ENCODE measurements at places on chromosomes 7 and 10. TPM values are rescaled to one million over a fixed set of nuclear protein-coding genes. Genes with fewer than 3 reads are reported as not detected.

DNA sequence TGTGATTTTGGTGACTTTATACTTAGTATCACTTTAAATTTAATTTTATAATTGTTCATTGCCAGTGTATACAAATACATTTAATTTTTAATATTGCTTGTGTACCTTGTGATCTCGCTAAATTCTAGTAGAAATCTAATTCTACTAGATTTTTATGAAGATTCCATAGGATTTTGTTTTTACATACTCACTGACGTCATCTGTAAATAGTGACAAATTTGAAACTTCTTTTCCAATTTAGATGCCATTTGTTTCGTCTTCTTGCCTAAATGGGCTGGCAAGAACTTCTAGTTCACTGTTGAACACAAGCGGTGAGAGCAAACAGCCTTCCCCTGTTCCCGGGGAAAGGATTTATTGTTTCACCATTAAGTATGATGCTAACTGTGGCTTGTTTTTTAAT, 17.3 kb upstream of the PNLIPRP3 start:
- DNase-seq: no peak

GRCh38 chr10:124222988-124223710, 129.8 kb upstream of the CHST15 start:
- DNase-seq: no peak

Gene CRHR2
- not detected for total RNA-seq

- DNase-seq: no peak
Measured at GRCh38 chr7:139679731-139680594, 97.8 kb downstream of the HIPK2 start.

Gene IDI2
- not detected for total RNA-seq

DNA sequence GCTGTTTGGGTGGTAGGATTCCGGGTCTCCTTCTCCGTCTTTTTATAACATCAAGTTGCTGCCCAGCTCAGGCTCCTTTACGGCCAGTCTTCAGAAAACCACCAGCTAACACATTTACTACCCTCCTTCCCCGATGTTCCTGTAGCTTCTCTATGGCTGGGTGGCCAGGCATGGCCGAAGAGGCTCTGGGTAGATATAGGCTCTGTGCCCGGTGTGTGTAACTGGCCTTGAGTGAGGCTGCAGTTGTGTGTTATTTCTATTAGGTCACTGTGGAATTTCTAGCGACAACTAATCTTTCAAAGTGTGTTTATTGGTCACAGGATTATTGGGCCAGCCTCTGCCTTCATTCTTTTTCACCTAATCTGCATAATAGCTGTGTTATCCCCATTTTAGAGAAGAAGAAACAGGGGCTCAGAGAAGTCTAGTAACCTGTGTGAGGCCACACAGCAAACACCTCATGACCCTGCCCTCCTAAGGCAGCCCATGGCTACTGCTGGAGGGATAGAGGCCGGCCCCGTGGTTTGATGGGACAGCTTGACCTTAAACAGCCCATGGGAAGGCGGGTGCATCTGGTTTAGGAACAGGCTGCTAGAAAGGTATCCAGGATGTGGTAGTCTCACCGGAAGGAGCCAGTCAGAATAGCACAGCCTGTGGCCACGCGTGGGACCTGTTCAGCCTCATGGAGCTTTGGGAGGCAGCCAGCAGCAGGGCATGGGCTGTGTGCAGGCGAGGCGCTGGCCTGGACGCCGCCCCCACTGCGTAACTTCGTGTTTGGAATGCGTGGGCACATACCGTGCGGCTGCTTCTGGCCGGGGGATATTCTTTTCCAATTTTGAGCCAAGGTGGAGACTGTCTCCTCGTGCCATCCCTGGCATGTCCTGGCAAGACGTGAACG, 29.7 kb downstream of the HTRA1 start:
- peak; percentile 31 for DNase-seq

- DNase-seq: no peak
Measured at GRCh38 chr10:34804306-34804705, 10.8 kb downstream of the PARD3 start.

GRCh38 chr10:6504296-6504695, 75.8 kb downstream of the PRKCQ start:
- peak; percentile 36 for DNase-seq

DNA sequence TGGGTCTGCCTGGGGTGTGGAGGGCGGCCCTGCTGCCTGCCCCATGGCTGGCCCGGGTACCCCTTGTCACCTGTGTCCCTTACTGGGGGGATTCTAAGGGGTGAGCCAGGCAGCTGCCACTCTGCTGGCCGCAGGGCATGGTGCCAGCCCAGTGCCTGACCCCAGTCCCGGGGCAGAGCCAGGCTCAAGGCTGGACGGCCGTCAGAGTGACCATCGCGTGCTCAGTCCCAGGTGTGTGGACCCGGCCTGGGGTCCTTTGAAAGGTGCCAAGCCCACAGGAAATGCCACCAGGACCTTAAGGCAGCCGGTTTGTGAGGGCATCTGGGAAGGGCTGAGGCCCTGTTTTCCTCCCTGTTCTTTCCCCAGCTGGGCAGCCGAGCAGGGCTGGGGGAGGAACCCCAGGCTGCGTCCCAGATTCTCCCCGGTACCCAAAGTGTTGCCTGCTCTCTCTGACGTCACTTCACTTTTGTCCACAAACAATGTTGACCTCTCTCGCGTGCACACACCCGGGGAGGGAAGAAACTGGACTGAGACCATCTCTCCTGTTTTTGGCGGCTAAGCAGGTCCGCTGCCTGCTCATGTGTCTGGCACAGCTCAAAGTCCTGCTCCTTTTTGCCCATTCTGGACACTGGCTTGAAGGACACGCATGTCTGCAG, 37.6 kb downstream of the PAPOLB start:
- no peak for DNase-seq

Gene SLC13A4
- total RNA-seq: not detected

GRCh38 chr7:78212476-78213060, 414.0 kb downstream of the PHTF2 start:
- no peak for DNase-seq

DNA sequence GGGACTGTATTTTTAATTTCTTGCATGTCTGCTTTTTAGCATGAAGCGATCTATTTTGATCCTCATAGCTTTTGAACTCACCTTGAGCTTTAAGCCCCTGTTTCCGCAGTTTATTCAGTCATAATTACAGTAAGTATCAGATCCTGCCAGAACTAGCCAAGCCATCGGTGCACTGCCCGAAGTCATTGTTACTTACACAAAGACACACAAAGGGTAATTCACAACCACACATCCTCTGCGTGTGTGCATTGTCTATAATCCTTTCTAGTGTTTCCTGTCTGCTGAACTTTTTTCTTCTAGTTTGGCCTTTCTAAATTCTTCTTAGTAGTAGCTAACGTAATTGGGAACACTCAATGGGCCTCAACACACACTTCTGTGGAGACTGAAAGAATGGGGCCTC, 133.0 kb downstream of the SFMBT2 start:
- DNase-seq: no peak

GRCh38 chr10:70662362-70663220, 9.7 kb upstream of the ADAMTS14 start:
- DNase-seq: no peak

- DNase-seq: no peak
Measured at GRCh38 chr7:23076772-23077171, 28.8 kb upstream of the KLHL7 start.

DNA sequence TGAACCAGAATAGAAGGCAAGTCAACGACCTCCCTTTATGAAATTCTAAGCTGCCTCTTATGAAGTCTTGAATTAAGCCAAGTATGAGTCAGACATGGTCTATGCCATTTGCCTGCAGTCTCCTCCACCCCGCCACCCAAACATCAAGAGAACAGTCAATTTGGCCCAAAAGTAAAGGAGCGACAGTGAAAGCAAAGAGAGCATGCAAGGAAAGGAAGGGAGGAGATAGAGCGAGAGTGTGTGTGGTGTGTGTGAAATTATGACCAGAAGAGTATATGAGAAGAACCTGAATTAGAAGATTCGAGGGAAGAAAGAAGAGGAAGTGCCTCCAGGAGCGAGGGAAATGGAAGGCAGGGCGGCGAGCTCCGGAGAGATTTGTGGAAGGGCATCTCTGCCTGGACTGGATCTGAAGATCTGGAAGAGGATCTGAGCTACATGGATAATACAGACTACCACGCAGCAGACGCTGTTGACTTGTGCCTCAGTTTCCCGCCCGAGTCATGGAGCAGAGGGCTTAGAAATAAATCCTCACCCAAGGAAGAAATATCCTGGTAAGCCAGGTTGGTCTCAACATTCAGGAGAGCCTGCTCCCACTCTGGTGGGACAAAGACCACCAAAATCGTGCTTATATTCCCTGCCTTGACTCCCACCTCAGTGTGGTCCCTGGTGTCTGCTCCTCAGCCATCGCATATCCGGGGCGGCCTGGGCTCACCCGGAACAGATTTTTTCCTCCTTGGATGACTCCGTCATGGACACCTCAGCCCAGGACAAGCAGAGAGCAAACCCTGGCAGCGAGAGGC, 459 bp downstream of the ZDHHC6 start:
- no peak for DNase-seq

Gene KCNH2
- total RNA-seq: 0.45 TPM

- no peak for DNase-seq
Measured at GRCh38 chr10:30788307-30788706, 158.8 kb upstream of the LYZL2 start.

Data from activated naive CD8-positive, alpha-beta T cell treated with anti-CD3 and anti-CD28 coated beads for 36 hours (primary cell).